Effector CD8-positive, alpha-beta T cell (primary cell): ENCODE measurements at places on chromosomes 2 and 18.

DNA sequence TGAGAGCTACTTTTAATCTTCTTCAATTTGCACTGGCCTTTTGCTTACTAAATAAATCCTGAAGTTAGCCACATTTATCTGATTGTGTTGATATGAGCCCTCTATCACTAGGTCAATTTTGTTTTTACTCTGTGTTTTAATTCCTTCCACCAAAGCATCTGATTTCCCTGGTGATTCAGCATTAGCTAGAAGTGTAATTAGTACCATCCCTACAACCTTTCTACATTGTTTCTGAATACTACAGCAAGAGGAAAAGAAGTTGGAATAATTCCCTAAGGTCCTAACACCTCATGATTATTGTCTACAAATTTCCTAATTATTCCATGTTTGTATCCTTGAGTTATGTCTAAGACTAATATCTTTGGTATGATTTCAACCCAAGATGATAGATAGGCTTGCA is 1093.6 kb downstream of the SUCLG1 start:
- no peak for DNase-seq

GRCh38 chr2:216084547-216084946 is 2.8 kb downstream of the TMEM169 start:
- DNase-seq: no peak

DNA sequence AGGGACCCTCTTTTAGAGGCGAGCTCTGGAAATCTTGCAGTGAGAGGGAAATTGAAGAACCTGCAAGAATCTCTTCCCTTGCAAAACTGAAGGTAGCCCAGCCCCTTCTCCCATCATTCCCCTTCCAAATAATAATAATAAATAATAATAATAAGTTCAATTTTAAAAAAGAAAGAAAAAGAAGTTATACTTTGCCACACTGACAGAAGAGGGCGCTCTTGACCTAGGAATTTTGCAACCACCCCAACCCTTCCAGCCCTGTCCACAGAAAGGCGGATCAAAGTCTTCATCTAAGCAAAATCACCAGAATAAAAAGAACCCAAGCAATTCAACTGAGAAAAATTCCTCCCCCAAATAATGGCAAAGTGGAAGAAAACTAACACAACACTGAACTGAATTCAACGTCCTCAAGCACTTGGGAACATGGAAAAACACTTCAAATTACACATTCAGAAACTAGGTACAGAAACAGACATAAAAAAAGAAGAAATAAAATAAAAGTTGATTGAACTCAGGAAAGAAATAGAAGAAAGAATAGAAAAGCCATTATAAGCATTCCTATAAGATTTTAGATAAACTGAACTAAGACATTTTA is 98.9 kb upstream of the GLS start:
- DNase-seq: peak; percentile 9

DNA sequence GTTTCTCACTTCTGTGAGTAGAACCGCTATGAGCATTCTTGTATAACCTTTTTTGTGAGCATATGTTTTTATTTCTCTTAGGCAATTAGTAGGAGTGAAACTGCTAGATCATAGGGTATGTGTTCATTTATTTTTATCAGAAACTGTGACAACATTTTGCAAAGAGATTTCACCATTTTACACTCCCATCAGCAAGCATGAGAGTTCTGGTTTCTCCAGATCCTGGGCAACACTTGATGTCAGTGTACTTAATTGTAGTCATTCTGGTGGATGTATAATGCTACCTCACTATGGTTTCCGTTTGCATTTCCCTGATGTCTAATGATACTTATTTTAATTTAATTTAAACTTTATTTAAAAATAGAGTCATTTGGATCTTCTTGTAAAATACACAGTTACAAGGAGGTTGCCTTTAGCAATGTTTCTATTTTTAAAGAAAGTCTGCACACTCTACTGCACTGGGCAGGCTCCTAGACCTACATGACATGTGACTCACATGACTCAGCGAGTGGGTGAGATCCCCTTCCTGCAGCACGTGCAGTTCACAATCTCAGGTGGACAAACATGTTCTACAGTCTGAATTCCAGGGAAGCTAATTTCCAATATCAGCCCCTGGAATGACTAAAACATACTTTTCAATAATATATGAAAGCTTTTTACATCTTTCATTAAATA is 127.0 kb upstream of the BCL2L11 start:
- DNase-seq: no peak

DNA sequence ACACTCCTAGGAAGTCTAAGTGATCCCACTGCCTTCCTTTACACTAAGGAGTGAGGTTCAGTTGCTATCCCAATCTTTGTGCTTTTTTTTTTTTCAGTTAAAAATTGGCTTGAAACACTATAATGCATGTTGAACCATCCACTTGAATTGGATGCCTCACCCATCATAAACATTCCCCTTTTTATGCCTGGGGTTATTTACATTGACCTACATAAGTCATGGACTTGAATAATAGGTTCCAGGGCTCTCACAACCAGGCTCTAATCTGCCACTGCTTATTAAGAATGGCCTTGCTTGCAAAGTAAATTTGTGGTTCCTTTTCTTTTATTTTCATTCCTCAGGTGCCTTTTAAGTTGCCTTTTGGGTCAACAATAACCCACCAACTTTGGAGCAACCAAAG is 236.1 kb upstream of the MEIS1 start:
- DNase-seq: no peak

- no peak for DNase-seq
Measured at GRCh38 chr18:68660354-68661183, 54.3 kb downstream of the TMX3 start.

DNA sequence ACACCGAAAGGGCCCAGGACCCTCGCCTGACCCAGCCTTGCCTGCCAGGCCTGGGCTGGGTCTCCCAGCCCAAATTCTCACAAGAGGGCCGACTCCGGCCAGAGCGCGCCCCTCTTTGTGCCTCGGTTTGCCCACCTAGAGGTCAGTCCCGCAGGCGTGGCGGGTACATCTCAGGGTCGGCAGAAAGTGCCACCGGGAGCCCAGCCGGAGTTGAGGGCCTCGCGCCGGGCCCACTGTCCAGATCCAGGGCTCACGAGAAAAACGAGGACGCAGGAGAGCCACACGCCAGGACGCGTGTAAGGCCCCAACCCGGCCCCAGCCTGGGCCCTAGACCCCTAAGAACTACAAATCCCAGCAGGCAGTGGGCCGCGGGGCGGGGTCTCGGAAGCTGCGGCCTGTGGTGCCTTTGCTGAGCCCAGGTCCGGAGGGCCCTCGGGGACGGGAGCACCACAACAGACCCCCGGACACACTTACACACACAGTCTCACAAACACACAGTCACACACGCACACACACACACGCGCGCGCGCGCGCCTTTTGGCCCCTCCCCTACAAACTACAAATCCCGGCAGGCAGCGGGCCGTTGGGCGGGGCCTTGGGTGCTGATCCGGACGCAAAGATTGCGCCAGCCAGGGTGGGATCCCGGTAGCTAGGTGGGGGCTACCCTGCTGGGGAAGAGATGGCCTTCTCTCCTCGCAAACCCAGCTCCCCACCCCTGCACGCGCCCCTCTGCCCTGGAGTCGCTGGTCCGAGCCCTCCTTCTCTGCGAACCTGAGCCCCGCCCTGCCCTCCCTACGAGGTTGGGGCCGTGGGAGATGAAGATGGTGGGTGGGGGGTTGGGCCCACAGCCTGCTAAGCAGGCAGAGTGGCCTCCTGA is at the start of gene SH2D6:
TSS of gene SH2D6 (plus strand) at position 583 of the 877 bp plus-strand sequence. CDS start 10,752 bp downstream, outside the sequence.
- peak; percentile 79 for DNase-seq

- DNase-seq: no peak
Measured at GRCh38 chr18:3097082-3097481, 84.1 kb upstream of the LPIN2 start.

GRCh38 chr18:56294484-56295183 is 343.8 kb downstream of the TXNL1 start:
- DNase-seq: no peak

- DNase-seq: no peak
Measured at GRCh38 chr2:237413777-237414661, at the start of gene COL6A3. Gene COL6A3 (minus strand): TSS chr2:237414164. CDS start chr2:237396817, 17,347 bp downstream.

DNA sequence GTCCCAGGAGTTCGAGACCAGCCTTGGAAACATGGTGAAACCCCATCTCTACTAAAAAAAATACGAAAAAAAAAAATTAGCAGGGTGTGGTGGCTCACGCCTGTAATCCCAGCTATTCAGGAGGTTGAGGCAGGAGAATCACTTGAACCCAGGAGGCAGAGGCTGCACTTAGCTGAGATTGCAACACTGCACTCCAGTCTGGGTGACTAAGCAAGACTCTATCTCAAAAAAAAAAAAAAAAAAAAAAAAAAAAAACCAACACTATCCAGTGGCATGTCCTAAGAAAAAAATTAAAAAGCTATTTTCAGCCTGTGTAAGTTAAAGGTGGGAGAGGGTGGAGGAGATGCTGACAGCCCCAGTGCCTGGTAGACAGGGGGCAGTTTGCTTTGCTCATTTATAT is 32.2 kb upstream of the REL start:
- no peak for DNase-seq

- no peak for DNase-seq
Measured at GRCh38 chr2:73870084-73870483, 22.7 kb upstream of the ACTG2 start.

DNA sequence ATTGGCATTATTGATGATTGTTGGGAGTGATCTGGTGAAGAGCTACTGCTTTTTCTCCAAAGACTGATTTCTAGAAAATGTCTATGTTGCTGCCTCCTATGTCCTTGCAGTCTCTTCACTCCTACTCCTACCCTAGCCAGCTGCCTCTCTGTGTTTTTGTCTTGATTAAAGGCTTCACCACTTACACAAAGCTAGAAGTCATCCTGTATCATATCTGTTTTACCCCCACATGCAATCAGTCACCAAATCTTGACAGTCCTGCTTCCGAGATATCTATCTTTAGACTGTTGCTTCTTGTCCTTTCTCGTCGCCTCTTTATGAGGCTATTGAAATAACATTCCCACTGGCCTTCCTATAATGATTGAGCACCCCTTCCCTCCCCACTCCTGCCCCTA is 84.5 kb upstream of the ITGA4 start:
- DNase-seq: no peak

GRCh38 chr18:70322385-70322784 is 33.5 kb downstream of the SOCS6 start:
- no peak for DNase-seq

DNA sequence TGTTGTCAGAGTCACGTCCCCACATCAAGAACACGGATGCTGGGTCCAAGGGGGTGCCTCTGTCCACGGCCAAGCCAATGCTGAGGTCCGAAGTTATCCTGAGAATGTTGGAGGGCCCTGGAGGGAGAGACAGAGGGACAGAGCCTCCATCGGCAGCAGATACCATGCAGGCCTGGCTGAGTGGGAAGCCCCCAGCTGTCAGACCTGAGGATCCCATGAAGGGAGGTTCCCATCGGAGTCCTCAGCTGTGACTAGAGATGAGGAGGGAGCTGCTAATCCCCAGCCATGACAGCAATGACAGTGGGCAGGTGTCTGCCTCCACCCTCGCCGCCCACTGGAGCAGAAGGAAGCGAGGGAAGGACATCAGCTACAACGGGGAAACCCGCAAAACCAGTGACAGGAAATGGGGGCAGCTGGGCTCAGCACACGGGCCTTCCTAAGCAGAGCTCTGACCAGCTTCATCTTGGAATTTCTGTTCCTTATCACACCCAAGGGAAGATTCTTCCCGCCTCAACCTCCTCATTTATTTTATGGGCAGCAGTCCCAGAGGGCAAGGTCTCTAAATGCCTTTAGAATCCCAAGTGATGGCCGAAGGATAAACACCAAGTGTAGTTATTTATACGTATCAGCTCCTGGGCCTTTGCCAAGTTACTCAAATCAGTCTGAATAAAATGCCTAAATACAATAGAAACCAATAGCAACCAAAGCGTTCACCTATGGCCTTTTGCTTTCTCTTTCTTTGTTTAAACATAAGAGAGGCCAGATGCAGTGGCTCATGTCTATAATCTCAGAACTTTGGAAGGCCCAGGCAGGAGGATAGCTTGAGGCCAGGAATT is 32.2 kb downstream of the FAM178B start:
- no peak for DNase-seq

DNA sequence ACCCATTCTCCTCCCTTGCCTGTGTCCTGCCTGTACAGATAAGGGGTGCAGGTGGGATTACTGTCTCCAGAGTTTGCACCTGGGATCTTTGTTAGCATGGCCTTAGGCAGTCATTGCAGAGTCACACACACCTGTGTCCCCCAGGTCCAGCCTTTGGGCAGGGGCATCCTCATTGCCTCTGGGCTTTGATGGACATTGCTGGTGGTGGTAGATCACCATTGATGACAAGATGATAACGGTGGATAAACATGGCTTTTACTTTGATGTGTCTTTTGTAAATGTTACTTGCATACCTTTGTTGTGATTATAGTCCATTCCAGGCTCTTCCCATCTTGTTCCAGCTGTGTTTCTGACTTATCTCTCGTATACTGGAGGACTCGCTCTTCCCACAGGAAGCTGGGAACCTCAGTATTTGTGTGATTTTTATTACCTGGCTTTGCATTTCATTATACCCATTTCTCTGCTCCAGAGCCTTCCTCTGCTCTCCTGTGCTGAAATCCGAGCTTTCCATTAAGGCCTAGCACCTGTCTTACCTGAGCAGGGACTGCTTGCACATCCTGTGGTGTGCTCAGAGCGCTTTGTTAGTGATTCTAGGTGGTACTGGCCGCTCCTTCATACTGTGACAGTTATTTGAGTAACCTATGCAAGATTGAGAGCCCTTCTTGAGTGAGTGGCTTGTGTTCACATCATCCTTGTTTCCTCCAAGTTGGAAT is 79.2 kb downstream of the PTPRM start:
- DNase-seq: no peak

- DNase-seq: no peak
Measured at GRCh38 chr18:23209031-23209430, 73.7 kb downstream of the CABLES1 start.

- DNase-seq: no peak
Measured at GRCh38 chr2:7539077-7539476, 621.9 kb downstream of the RNF144A start.

DNA sequence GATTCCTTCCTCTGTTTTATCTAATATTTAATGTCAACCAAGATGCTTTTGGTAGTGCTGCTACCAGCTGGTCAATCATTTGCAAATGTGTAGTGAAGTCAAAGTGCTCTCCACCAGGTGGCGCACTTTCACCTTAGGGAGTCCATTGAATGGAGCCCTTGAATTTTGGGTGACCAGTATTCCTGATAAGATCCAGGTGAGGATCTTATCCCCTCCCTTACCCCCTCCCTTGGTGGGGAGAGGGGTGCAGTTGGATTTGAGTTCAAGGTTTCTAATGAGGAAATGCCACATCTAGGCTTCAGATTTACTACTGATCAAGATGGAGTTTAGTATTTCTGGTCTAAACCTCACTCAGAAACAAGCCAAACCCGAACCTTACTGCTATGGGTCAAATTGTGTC is 12.0 kb upstream of the E2F6 start:
- peak; percentile 78 for DNase-seq

GRCh38 chr2:160472839-160473251 is 20.8 kb downstream of the RBMS1 start:
- no peak for DNase-seq

- DNase-seq: no peak
Measured at GRCh38 chr2:223779877-223780276, 57.5 kb downstream of the AP1S3 start.

DNA sequence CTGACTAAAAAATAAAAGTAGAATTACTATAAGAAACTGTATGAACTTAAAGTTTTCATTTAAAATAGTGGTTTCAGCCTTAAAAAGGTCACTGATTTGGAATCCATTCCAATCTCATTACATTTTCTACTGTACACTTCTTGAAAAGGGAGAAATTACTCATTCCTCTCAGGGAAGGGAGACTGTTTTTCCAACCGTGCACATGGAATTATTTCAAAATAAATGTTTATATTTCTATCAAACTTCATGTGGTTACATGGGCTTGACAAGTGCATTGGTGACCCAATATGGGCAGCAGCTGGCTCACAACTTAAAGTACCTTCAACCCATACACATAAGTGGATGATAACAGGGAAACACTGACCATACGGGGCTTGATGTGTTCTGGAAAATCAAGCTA is 324.5 kb upstream of the THUMPD2 start:
- no peak for DNase-seq
